RCC 7860 (cell line): ENCODE measurements at places on chromosomes 2 and 18.

DNA sequence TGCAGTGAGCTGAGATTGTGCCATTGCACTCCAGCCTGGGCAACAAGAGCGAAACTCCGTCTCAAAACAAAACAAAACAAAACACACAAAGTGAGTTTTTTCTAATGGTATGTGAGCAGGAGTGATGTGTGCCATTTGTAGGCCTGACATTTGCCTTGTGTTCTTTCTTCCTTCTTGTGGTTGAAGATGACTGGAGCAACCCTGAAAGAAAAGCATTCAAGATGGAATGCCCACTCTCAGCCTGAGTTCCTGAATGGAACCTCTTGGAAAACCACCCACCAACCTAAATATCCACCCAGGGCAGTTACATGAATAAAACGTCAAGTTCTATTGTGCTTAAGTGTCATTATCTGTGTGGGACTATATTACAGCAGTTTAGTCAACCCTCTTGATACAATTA is 26.5 kb downstream of the PGAP1 start:
- DNase-seq, result no peak

DNA sequence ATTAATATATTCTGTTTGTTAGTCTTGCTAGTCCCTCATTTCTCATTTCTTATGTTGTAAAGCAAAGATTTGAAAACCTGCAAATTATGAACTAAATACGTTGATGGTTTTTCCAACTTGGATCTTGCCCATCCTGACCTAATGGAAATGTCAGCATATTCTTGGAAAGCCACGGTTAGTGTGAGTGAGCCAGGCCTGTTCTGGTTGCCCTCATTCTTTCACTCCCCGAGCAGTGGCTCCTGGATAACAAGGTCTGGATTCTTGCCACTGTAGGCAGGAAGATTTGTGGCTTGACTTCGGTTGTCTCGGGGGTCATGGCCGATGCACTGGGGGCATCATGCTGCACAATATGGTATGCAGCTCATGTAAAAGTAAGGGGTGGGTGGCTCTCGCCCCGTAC is 359.1 kb downstream of the MEIS1 start:
- no peak for DNase-seq

DNA sequence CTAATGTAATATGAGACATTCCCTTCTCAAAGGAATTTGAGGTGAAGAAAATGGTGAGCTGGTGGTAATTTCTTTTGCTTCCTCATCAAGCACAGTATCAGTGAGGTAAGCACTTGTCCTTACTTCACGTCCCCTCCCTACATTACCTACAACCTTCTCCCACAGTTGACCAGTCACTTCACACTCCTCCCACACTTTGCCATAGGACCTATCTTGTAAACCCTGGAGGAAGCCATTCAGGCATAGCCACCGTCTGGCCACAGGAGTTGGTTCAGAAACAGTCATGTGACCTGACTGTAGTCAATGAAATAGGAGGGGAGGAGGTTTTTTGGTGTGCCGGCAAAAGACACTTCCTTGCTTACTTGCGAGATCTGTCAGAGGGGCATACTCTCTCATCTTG is 12.1 kb downstream of the ACOXL start:
- no peak for DNase-seq

DNA sequence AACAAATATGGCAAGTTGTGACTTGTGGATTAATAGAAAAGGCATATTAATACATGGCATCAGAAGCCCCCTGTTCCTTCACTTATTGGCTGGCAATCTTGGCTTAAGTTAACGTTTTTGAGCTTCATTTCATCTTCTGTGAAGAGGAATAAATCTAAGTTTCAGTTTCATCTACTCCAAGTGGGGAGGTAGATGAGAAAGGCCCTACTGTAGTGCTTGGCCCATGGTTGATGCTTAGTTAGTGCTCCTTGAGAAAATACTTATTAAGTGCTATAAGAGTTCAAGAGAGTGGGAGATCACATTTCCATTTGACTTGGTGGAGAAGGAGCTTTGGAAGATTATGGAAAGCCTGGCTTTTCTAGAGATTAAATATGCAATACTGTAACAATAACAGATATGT is 244.3 kb downstream of the BABAM2 start:
- DNase-seq, result no peak

DNA sequence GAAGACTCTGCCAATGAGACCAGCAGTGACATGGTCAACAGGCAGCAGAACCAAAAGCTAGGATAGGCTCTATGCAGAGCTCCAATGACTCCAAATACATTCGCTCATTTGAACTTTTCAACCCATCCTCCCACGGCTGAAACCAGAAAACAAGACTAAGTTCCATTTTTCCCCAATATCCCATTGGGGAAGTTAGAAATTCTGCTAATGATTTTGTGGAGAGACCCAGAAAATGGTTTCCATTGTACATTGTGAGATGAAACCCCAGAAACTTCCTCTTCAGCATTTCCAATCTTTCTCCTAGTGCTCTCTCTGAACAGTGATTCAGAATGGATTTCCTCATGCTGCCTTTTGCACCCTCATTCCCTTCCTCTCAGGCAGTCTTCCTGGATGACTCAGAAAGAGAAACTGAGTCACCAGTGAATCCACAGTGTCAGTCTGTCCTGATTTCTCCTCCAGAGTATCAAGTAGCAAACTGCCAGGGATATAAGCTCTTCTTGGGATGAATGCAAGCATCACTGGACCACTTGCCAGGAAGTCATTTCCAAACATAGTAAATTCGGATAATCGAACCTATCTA is 467.7 kb upstream of the ID2 start:
- peak; percentile 44 for DNase-seq

DNA sequence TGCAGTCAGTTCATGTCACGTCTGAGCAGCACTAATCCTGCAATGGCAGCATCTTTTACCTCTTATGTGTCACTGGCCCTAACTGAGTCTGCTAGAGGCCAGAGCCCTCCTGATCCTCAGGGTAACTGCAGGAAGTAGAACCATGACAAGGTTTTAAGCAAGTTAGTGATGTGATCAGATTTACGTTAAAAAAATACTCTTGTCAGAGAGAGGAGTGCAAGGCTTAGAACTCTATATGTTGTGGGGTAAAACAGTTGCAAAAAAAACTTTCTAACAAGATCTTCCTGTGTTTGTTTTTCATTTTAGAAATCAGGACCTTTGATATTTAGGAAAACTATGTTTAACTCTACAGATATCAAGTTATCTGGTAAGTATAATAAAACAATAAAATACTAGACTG is 4.6 kb downstream of the TMEM87B start:
- DNase-seq, result no peak

GRCh38 chr2:71240794-71241193 is 13.9 kb upstream of the PAIP2B start:
- no peak for DNase-seq

- no peak for DNase-seq
These were observed 8.0 kb upstream of the GALNT1 start for GRCh38 chr18:35573531-35573930.

DNA sequence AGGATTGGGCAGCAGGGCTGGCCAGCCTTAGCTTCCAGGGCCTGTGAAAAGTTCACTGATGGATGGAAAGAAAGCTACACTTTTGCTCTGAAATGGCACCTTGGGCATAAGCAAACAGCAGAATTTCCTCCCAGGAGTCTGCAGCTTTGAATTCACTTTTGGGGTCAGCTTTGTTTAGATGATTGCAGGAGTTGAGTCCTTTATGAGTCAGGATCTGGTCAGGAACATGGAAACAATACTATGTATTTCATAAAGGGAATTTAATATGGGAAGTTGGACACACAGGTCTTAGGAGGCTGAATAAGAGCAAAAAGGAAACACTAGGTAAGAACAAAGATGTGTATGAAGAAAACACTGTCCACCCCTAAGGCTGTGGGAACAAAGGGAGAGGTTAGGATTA is 345.3 kb downstream of the TSN start:
- no peak for DNase-seq

DNA sequence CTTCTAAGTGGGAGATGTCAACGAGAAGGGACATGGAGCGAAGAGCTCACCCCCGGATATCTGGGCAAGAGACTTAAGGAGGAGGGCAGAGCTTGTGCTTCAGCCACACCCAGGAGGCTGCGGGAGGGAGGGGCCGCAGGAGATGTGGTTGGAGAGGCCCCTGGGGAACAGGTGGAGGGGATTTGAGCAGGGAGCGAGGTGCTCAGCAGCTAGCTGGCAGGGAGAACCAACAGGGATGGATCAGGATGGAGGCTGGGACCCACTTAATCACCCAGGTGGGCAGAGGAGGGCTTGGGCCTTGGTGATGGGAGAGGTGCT is 78.3 kb downstream of the MBP start:
- no peak for DNase-seq

- no peak for DNase-seq
These were observed 22.2 kb downstream of the FAM110C start for GRCh38 chr2:24107-24506.

DNA sequence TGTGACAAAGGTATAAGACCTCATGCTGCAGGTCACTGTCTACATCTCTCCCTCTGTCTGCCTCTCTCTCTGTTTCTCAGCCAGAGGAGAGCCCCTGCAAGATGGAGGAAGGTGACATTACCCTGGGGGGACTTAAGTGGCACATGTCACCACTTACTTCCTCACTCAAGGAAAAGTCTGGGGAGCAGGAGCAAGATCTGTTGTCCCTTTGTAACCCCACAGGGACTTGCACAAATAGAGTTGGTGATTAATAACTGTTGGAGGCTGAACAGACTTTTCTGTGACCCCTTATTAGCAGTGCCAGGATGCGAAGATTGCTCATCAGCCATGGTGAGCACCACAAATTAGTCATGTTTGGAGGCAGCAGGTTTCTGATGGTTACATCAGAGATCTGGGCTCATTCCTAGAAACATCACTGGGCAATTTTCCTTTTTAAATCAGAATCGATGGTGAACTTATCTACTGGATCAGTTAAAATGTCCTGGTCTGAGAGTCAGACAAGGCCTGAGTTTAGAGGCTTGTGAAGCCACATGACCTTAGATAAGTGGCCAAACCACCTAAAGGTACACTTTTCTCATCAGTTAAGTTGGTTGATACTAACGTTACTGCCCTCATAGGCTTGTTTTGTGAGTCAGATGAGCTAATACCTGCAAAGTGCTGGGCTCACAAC is 81.2 kb upstream of the LTBP1 start:
- DNase-seq, result peak; percentile 66

DNA sequence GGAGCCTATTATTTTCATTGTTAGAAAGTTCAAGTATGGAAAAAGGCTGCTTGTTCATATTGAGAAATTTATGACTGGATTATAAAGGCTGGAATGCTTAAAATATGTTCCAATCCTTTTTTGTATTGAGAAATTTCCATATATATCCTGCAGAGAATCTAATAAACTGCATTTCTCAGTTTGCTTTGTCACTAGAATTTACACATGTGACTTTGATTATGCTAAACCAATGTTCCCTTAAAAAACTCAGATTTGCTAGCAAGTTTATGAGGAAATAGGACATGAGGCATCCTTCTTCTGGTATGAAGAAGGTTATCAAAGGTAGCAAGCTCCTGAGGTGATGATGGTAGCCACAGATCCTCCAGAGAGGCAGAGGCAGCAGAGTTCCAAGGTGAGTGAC is 29.2 kb upstream of the DSEL start:
- no peak for DNase-seq

GRCh38 chr2:221262651-221263050 is 309.5 kb downstream of the EPHA4 start:
- no peak for DNase-seq
